ENCODE measurements at places on chromosomes 11 and 22.

DNA sequence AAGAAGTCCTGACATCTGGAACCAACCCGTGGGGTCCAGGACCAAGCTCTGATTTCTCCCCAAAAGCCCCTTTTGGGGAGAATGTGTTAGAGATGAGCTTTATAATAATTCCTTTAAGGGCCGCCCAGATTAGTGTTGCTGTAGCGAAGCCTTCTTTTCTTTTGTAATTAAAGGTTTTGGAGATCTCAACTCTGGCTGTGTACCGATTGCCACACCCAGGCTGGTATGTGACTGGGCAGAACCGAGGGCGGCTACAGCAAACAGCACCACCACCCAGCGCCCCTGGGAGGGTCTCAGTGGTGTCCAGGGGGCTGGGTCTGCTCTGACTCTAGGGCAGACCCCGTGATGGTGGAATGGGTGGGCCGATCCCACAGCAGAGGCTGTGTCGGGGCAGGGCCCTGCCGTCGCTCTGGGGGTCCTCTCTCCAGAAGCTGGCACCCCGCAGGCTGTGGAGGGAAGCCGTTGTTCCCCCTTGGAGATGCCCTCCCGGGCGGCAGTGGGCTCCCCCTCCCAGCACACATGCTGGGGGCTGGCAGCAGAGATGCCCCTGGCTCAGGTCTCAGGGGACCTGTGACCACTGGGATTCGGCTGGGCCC, 31.0 kb downstream of the TPCN2 start:
- DNase-seq, result no peak

GRCh38 chr11:64518928-64519327, 72.1 kb upstream of the SLC22A12 start:
- DNase-seq, result no peak

DNA sequence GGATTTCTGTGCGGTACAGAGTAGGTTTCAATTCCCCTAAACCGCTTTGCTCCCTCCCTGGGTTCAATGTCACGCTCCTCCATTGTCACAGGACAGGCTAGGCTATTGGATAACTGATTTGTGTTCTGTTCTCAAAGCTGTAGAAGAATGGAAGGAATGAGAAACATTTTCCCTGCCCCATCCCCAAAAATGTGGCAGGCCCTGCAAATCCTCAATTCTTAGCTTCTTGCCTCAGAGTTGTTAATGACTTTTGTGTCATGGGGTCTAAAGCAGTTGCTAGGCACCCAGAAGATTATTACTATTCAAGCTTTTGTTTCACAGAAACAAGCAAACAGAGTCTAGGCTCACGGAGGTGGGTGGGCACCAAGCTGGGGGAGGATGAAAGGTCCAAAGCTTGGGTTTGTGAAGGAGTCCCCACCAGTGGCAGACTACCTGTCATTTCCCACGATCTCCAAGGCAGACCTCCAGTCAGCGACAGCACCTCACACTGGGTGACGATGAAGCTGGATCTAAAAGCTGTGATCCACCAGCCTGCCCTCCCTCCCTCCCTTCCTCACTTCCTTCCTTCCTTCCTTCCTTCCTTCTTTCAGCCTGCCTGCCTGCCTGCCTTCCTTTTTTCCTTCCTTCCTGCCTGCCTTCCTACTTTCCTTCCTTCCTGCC, 1080.2 kb downstream of the OPCML start:
- DNase-seq, result no peak

DNA sequence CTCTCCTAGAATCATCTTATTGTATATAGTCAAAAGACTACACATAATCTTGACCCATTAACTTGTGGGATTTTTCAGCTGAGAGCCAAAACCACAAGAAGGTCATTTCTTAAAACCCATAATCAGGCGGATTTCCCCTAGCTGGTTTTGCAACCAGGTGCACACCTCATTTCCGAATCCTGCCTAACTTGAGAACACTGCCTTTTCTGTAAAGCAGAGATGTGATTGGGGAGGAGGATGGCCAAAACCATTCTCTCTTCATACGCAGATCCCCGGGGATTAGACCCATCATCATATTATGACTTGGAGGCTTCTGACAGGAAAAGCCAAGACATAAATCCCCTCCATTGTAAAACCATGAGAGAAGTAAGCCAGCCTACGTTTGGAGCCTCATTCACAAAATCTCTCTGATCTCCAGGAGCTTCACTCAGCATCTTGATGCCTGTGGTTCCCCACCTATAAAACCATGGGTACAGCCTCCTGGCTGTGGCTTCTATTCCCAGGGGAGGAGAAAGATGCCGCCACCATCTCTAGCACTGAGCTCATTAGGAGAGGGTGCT, 191.3 kb downstream of the KIF18A start:
- DNase-seq, result no peak

DNA sequence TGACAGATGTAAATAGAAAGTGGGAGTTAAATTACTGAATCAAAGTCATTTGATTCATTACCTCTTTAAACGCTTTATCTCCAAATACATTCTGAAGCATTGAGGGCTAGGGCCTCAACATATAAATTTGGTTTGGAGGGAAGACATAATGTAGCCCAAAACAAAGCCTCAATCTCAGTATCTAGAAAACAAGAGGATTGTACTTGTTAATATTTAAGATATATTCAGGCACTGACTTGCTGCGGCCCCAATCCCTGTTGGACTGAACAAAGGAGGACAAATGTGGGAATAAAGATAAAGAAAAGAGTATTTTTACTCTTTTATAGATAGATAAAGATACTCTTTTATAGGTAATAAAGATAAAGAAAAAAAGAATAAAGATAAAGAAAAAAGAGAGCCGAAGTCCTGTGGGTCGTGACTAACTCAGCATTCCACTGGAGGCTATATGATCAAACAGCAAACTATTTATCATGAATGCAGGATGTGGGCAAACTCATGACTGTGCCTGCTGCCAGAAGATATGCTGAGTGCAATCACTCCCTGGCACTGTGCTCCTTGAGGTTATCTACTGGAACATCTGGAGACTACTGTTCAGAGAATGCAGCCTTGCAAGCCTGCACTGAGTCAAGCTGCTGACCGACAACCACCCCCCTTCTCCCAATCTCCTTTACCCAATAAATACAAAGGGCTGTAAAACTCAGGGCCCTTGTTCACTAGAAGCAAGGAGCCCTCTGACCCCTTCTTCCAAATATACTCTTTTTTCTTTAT, 6.9 kb downstream of the OR10V1 start:
- no peak for DNase-seq

DNA sequence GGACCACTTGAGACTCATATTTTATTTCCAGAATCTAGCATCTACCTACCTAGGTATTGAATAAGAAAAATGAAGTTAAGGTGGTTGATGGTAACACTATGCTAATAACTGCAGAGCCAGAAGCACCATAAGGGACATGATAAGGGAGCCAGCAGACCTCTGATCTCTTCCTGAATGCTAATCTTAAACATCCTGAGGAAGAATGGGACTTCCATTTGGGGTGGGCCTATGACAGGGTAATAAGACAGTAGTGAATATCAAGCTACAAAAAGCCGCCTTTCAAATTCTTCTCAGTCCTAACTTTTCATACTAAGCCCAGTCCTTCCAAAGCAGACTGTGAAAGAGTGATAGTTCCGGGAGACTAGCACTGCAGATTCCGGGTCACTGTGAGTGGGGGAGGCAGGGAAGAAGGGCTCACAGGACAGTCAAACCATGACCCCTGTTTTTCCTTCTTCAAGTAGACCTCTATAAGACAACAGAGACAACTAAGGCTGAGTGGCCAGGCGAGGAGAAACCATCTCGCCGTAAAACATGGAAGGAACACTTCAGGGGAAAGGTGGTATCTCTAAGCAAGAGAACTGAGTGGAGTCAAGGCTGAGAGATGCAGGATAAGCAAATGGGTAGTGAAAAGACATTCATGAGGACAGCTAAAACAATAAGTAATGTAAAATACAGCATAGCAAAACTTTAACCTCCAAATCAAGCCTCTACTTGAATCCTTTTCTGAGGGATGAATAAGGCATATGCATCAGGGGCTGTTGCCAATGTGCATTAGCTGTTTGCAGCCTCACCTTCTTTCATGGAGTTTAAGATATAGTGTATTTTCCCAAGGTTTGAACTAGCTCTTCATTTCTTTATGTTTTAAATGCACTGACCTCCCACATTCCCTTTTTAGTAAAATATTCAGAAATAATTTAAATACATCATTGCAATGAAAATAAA, 2.1 kb downstream of the HBB start:
- DNase-seq, result no peak

GRCh38 chr11:47593934-47594855, at the start of gene C1QTNF4:
TSS of gene C1QTNF4 (minus strand) at chr11:47594411. CDS start at chr11:47590810, 3,601 bp downstream.
- no peak for DNase-seq

DNA sequence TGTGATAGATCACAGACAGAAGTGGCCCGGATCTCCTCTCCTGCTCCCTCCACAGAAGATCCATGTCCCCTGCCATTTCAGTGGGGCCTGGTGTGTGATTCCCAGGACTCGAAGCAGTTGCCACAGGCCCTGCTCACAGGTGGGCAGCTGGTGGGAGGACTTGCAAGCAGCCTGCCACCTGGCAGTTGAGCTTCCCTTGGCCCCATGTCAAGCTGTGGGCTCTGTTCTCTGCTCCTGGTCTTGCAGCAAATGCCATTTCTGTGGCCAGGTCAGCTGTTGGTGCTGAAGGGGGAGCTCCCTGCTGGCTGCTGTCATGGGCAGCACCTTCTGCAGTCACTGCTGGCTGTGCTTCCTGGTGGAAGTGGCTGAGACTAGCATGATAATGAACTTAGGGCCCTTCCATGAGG, 59.1 kb upstream of the SLC22A12 start:
- no peak for DNase-seq

GRCh38 chr11:119338965-119339588, 1.6 kb downstream of the C1QTNF5 start:
- DNase-seq, result no peak

- DNase-seq, result no peak
Measured at GRCh38 chr11:101327908-101328307, 198.3 kb upstream of the PGR start.

- no peak for DNase-seq
Measured at GRCh38 chr11:129333873-129334272, 41.8 kb upstream of the BARX2 start.
